ENCODE measurements at places on chromosomes 4 and X.

- H3K4me3 ChIP-seq: no peak overlapping the region
- H3K36me3 ChIP-seq: no peaks in the 10 kb centered on the region
- no peaks in the 10 kb centered on the region for H3K4me1 ChIP-seq
These were observed 17.6 kb upstream of the DMP1 start for GRCh38 chr4:87632469-87632868.

- peak overlapping the region; percentile 92 for H3K27ac ChIP-seq
- no peak for DNase-seq
- peaks cover 77% of the 10 kb centered on the region for H3K4me1 ChIP-seq
- H3K27me3 ChIP-seq: peaks cover 27% of the 10 kb centered on the region
- H3K36me3 ChIP-seq: peaks cover 5% of the 10 kb centered on the region
These were observed 529.9 kb downstream of the MID1IP1 start for GRCh38 chrX:39331082-39331704.

DNA sequence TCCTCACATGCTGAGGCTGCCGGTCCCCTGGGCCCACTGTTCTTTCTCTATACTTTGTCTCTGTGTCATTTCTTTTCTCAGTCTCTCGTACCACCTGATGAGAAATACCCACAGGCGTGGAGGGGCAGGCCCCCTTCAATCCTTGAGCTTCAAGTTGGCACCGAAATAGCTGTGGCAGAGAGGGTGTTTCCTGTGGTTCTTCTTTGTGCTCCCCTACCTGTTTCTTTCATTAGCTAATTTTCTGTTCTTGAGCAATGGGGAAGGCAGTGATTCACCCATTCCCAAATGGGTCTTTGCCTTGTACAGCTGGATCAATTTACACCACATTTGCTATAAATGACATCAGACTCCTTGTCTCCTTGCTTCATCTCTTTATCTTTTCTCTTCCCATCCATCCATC lies 2.1 kb upstream of the CYSLTR1 start:
- no peak for DNase-seq
- H3K4me1 ChIP-seq: peaks cover 69% of the 10 kb centered on the region

- no peaks in the 10 kb centered on the region for H3K36me3 ChIP-seq
- no peak overlapping the region for H3K27ac ChIP-seq
- H3K27me3 ChIP-seq: no peaks in the 10 kb centered on the region
- H3K4me3 ChIP-seq: no peak overlapping the region
- no peaks in the 10 kb centered on the region for H3K4me1 ChIP-seq
These were observed 42.8 kb upstream of the CCSER1 start for GRCh38 chr4:90084277-90084966.

DNA sequence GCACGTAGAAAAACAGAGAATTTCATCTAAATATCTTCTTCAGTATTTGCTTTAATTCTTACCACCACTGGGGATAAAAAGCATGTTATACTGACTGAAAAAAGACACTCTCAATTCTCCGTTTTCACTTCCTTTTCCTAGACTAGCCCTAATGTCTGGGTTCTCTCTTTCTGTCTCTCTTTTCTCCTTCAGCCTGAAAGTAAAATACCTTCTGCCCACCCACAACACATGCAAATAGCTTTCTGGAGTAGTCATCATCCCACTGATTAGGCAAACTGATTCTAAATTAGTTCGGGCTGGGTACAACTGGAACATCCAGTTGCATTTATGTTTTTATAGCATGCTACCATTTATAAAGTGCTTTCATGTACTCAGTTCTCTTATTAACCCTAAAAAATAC lies 142.4 kb upstream of the ANKRD50 start:
- no peaks in the 10 kb centered on the region for H3K4me1 ChIP-seq
- H3K27ac ChIP-seq: no peak overlapping the region
- H3K4me3 ChIP-seq: no peak overlapping the region
- H3K27me3 ChIP-seq: no peaks in the 10 kb centered on the region
- DNase-seq: no peak
- H3K36me3 ChIP-seq: no peaks in the 10 kb centered on the region

DNA sequence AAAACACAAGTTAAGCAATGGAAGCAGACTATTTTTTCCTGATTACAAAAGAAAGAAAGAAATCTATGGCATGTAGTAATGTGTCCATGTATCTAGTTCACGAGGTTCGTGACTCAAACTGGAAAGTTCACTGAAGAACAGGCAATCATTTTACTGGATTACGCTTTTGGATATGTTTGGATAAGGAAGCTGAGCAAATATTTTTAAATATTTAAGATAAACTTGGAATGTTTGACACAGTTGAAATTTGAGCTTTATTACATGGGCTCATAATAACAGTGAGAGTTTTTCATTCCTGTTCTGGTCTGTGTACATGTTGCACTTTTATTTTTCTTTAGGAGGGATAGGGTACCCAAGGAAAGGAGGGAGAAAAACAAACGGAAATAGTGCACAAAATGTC lies 244.2 kb upstream of the GK2 start:
- no peaks in the 10 kb centered on the region for H3K36me3 ChIP-seq
- H3K27me3 ChIP-seq: no peaks in the 10 kb centered on the region
- peaks cover 12% of the 10 kb centered on the region for H3K4me1 ChIP-seq
- no peak overlapping the region for H3K4me3 ChIP-seq
- no peak for DNase-seq

DNA sequence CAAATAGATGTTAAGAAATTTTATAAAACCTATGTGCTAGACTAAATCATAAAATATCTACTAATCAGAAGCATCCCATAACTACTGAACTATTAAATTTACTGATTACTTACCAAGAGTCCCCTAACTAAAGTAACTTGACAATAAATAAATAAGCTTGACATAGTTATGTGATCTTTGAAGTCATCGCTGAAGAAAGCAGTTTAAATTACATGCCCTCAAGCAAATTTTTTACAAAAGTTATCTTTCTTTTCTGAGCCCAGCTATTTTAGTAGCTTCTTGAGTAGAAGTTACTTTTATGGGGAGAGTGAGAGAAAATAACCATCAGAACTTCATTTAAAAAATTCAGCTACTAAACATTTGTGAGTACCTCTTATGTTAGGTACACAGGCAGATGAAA lies 150.9 kb upstream of the FAM241A start:
- H3K27ac ChIP-seq: no peak overlapping the region
- DNase-seq: no peak
- H3K27me3 ChIP-seq: peaks cover 21% of the 10 kb centered on the region
- no peaks in the 10 kb centered on the region for H3K4me1 ChIP-seq
